ENCODE measurements at places on chromosomes 2 and 18.
A peak's percentile ranks its signal among the peaks of the same experiment; 100 is the strongest.

GRCh38 chr18:52216109-52216508, 123.9 kb upstream of the DCC start:
- DNase-seq = no peak

DNA sequence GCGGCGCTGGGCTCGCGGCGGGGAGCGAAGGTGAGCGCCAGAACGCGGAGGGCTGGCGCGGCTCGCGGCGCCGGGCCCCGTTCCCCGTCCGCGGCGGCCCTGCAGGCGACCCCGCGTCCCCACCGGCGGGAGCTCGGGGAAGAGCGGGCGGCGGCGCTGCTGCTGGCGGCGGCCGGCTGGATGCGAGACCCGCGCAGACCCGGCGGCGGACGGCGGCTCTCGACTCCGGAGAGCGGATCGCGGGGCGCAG, 213 bp downstream of the DOK6 start:
- DNase-seq = peak; percentile 17

- no peak for DNase-seq
Observed at GRCh38 chr18:76771192-76771799, 51.1 kb upstream of the ZNF236 start.

DNA sequence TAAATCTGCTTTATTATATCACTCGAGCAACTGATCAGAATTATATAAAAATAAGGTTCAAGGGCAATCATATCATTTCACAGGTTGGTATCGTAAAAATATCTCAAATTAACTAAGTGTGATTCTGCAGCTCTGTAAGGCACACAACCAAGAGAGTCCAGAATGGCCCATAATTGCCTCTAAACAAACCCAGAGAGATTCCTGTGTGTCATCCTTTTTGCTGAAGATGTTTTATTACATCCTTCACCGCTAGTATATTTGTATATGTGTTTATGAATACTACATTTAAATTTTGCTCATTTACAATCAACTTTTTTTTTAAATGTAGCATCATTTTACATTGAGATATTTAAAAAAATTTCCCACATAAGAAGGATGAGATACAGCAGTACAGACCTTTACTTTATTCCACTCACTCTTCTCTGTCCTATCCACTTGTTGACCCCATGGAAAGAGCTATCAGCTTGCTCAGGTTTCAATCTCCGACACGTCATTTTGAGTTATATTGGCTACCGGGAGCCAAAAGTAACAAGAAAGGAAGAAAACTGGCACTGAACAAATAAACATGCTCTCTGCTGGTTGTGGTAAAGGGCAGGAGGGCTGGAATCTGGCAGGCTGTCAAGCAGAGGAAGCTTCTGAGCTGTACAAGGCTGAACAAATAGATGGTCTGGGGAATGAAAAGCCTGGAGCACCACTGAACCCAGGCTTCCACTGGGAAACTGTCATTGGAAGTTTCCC, 23.1 kb downstream of the PLA2R1 start:
- no peak for DNase-seq

DNA sequence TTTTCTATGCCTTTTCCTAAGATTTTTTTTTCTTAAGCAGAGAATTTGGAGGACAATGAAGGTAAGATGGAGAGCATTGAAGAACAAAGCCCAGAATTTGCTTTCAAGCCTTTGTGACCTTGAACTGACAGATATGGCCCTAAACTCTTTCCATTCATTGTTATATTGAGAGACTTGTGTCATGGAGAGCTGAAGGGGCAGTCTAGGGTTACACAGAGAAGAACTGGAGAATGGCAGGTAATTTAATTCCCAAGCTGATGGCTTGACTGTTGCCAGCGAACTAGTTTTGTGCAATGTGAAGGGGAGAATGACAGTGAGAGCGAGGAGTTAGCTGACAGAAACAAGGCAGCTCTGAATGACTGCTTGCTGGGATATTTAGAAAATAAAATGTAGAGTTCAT, 1344.2 kb downstream of the LRP1B start:
- DNase-seq = no peak

DNA sequence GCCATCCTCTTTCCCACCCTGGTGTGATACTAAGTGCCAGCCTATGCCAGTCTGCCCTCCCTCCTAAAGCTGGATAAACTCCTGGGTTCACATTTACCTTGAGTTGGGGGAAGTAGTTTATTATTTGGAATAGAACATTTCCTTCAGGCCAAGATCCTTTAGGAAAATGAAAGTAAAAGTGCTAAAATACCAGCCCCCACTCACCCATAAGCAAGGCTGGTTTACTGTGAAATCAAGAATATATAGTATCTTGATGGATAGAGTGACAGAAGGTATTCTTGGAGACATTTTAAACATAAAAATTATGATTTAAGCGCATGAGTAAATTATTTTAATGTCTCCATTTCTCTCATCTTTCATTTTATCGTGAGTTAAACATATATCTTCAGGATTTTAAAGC, 27.1 kb downstream of the ZNF532 start:
- no peak for DNase-seq

GRCh38 chr2:88003074-88003755, 13.1 kb downstream of the RNU2-63P start:
- no peak for DNase-seq
